ENCODE measurements at places on chromosomes 16 and 17.

- DNase-seq = peak; percentile 94
These were observed 94.9 kb downstream of the ANKRD11 start for GRCh38 chr16:89395150-89396142.

GRCh38 chr16:49503256-49504022, 129.8 kb downstream of the C16orf78 start:
- no peak for DNase-seq

DNA sequence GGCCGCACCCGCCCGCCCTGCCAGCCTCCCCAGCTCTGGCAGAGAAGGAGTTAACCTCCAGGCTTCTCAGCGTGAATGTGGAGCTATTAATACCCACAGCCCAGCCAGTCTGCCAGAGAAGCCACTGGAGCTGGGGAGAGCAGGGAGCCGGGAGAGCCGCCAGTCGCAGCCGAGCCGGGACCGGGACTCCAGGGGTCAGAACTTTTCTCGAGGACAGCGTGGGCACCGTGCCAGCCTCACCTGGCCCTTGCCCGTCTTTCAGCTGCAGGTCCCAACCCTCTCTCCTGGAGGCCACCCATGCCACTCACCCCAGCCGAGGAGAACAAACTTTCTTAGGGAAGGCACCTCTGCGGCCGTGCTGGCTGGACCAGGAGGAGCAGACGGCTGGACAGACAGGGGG, 33.8 kb upstream of the SBK1 start:
- DNase-seq = no peak

DNA sequence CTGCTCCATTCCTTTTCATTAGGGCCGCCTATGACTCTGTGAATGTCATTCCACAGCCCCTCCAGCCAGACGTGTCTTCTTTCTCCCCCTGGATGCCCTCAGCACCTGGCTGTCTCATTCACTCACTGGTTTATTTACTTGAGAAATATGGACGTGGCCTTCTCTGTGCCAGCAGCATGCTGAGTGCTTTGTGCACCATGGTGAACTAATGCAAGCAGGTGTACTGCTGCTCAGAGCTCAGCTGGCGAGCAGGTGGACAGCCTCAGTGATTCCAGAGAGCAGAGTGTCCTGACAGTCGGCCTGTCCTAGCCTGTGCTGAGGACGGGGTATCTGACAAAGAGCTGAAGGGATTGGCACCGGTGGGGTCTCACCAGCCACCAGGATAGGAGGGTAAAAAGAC, 96.7 kb downstream of the GNAO1 start:
- no peak for DNase-seq

- no peak for DNase-seq
These were observed 80.2 kb upstream of the SMURF2 start for GRCh38 chr17:64742326-64742725.

- no peak for DNase-seq
These were observed 34.0 kb downstream of the ITGB3 start for GRCh38 chr17:47287639-47288038.

DNA sequence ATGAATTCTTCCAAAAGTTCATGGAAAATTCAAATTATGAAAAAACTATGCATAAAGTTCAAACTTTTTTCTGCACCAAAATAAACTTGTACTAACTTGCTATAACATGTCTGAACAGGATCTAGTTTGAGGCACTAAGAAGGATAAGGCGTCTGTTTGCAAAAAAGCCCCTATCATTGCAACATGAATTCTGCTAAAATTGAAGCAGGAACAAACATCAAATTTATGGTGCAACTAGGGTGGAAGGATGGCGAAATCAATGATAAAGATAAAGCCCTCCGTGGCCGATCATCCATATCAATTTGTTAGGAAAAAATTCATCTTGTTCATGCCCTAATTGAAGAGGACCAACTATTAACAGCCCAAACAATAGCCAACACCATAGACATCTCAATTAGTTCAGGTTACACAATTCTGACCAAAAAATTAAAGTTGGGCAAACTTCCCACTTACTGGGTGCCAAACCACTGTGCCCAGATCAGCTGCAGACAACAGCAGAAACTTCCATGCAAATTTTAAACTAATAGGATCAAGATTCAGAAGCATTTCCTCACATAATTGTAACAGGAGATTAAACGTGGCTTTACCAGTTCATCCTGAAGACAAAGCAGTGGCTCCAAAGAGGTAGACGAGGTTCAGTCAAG, 12.9 kb downstream of the IL21R start:
- no peak for DNase-seq

DNA sequence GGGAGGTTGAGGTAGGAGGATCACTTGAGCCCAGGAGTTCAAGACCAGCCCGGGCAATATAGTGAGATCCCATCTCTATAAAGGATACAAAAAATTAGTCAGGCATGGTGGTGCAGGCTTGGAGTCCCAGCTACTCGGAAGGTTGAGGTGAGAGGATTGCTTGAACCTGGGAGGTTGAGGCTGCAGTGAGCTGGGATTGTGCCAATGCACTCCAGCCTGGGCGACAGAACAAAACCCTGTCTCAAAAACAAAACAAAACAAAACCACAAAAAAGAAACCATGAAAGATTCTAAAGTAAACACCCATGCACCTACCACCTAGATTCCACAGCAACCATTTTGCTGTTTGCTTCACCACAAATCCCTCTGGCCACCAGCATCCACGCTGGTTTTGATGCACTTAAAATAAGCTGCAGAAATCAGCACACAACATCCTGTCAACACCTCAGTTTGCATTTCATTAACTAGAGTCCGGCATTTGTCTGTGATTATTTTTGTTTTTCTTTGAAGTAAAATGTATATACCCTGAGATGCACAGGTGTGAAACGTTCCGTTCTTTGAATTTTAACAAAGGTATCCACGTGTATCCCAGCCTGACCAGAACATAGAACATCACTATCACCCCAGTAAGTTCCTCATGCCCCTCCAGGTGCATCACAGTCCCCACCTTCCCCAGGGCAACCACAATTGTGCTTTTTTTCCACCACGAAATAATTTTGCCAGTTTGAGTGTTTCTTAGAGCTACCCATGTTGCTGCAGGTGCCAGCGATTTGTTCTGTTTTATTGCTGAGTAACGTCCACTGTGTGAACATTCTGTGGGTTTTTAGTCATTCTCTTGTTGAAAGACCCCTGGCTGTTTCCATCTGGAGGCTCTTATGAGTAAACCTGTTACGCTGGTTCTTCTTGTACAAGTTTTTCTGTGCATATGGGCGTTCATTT, 191.5 kb downstream of the SEC14L1 start:
- peak; percentile 14 for DNase-seq

- no peak for DNase-seq
These were observed 8.9 kb upstream of the KRT19 start for GRCh38 chr17:41536741-41537613.

DNA sequence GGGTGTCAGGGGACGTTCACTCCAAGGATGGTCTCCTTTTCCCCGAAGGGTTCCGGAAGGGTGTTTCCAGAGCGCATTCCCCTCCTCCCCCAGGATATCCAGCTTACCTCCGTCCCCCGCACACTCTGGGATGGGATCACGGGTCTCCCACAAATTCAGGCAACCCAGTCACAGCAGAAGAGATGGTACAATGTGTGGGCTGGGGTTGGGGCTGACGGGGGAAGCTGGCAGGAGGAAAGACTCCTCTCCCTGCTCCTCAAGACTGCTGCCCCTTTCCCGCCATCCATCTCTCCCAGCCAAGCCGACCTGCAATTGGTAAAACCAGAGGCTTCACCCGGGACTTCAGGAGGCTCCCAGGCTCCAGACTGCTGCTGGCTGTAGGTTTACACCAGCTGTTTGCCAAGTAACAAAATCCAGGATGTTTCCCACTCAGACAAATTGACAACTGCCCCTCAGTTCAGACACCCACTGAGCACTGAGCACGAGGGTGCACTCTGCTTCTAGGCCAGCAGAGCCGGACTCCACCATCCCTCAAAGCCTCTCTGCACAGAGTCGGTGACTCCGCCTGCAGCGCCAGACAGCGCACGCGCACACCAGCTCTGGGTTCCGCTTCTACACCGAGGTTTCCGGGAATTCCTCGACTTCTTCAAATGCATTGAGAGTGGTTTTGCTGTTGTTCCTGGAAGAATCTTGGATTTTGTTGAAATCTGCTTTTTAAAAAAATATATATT, 37.7 kb downstream of the ASPA start:
- DNase-seq = no peak

- DNase-seq = no peak
These were observed 536.9 kb downstream of the XYLT1 start for GRCh38 chr16:16933861-16934260.
